ENCODE measurements at places on chromosomes 12 and 14.

- no peak for DNase-seq
Measured at GRCh38 chr14:95841668-95842067, 35.0 kb upstream of the TUNAR start.

DNA sequence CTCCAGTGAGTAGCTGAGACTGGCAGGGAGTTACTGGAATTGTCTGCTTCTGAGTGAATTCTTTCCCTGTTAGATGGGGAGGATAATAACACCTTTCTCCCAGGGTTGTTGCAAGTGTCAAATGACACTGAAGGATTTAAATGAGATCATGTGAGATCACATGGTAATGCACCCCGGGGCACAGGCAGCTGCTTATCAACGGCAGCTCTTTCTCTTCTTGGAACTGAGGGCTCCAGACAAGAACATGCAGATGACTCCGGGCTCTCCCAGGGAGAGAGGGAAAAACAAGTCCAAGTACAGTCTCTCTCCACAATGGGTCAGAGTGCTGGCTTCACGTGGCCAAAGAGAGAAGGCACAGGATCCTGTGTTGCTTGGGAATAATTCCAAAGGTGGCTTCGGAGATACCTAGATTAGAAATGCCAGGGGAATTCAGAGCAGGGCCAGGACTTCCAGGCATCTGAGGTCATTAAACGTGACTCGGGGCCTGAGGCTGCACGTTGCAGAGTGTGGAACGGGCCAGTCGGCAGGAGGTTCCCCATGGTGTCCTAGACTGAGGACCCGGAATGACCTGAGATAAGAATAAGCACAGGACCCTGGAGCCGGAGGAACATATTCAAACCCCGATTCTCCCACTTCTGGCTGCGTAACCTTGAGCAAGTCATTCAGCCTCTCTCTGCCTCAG lies 109.2 kb downstream of the PRMT8 start:
- DNase-seq = no peak

- no peak for DNase-seq
Measured at GRCh38 chr12:89573051-89573810, 47.4 kb upstream of the POC1B start.

DNA sequence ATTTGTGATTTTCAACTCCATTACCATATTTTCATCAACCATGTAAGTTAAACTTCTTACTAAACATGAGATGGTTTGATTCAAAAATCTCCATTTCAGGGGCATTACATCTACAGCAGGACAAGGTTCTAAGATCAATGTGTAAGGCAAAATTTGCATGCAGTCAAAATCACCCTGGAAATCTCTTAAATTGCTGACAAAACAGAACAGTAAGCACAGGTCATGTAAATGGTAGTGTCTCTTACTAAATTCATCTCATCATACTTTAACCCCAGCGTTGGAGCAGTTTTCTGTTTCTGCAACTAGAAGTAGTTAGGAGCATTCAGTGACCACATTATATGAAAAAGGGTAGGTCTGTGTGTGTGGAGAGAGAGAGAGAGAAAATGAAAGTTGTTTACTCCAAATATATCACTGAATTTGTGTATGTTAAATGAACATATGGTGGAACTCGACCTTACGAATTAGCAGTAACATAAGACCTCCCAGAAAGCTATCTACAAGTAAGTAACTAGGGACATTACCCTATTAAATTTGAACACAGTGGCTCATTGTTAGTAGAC lies 227.5 kb downstream of the SSPN start:
- DNase-seq = no peak

DNA sequence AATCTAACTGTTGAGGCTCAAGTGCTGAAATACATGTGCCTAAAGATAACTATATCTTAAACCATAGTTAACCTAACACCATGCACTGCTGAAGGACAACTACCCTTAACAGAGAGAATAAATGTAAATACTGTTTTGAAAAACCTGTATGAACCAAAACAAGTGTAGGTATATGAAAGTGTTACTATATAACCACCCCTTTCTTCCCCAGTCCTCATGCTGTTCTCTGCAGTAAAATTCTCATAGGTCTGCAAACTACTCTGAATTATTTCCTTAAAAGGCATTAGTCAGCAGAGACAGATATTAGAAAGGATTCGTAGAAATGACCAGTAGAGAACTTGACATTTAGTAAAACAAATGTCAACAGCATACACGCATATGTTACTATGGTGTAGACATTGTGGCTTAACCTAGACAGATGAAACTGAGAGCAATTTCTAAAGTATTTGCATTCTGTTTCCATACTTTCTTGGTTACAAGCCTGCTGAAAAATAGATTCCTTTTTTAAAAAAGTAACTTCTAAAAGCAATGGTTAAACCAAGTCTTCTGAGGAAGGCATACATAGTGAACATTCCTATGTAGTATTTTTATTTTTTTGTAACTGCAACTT lies 13.9 kb downstream of the CSRP2 start:
- no peak for DNase-seq

- no peak for DNase-seq
Measured at GRCh38 chr12:12636641-12637040, 25.0 kb downstream of the CREBL2 start.

All from CD4-positive, alpha-beta T cell treated with Interleukin-21 for 1 hour (primary cell).